H9 (cell line): ENCODE measurements at places on chromosomes 3 and 15. TPM values are rescaled to one million over a fixed set of nuclear protein-coding genes. Genes with fewer than 3 reads are reported as not detected.

DNA sequence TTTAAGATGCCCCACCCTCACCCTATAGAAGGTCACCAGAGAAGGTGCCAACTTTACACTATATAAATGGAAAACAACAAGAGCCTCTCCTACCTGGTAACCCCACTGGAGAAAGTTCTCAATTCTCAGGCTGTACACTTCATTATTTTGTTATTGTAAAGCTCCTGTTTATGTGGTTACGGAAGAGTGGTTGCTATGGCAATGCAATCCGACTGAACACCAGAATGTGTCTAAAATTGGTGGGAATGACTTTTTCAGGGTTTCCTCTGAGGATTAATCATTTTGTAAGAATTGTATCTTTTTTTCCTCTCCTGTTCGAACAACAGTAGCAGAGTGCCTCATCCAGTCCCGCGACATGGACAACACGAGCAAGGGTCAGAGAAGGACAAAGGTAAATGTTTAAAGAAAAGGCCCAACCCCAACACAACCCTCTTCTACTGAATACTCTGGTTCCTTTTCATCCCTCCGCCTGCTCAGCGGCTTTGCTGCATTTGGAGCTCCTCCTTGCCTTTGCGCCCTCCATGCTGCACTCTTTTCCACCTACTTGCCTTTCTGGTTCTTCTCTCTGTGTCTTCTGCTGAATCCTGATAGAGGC, 45.3 kb downstream of the DGKG start:
- DNase-seq = no peak
- H3K27me3 ChIP-seq = no peaks in the 10 kb centered on the region
- H3K4me3 ChIP-seq = no peak overlapping the region
- no peaks in the 10 kb centered on the region for H3K36me3 ChIP-seq
- H3K27ac ChIP-seq = no peak overlapping the region
- no peaks in the 10 kb centered on the region; the same call in 1 of the 2 replicates for H3K4me1 ChIP-seq

DNA sequence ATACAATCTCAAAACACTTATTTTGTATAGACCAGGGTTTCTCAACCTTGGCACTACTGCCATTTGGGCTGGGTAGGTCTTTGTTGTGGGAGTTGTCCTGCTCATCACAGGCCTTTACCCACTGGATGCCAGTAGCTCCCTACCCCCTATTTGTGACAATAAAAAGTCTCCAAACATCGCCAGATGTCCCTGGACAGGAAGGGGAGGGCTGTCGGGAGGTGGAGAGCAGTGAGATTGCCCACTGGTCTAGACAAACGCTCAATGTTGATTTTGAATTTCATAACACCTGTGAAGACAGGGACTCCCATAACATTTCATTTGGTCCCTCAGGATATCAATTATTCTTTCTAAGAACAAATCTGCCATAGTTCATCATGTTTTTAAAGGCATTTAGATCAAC, 151.7 kb upstream of the PTPRG start:
- no peak for DNase-seq
- H3K36me3 ChIP-seq = no peaks in the 10 kb centered on the region
- H3K27ac ChIP-seq = no peak overlapping the region
- no peaks in the 10 kb centered on the region for H3K4me1 ChIP-seq
- H3K27me3 ChIP-seq = no peaks in the 10 kb centered on the region
- H3K4me3 ChIP-seq = no peak overlapping the region

Gene PHC3
- 26.4 and 27.2 TPM in 2 replicates for total RNA-seq

Gene MKRN3
- total RNA-seq = not detected in 2 replicates

Gene CISH
- total RNA-seq = 1.7 and 2.2 TPM in 2 replicates

GRCh38 chr3:13004376-13004775, 68.9 kb downstream of the IQSEC1 start:
- no peak overlapping the region for H3K27ac ChIP-seq
- H3K27me3 ChIP-seq = no peaks in the 10 kb centered on the region
- DNase-seq = no peak
- H3K4me3 ChIP-seq = no peak overlapping the region
- peaks cover 2% of the 10 kb centered on the region; the same call in 1 of the 2 replicates for H3K4me1 ChIP-seq
- H3K36me3 ChIP-seq = no peaks in the 10 kb centered on the region

DNA sequence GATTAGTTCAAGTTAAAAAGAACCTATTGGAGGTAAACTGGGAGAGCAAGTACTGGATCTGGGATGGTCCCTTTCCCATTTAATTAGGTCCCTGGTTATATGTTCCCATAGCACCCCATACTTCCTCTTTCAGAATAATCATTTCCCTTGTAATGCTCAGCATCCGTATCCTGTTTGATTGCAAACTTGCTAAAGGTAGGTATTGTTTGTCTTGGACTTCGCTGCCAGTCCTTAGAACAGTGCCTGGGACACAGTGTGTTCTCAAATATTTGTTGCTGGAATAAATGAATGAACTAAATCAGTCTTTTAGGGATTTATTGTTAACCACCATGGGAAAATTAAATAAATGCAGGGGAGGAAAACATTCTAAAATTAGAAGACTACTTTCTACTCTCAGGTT, 299.8 kb downstream of the GRM7 start:
- DNase-seq = no peak
- no peaks in the 10 kb centered on the region for H3K27me3 ChIP-seq
- H3K4me3 ChIP-seq = no peak overlapping the region
- no peaks in the 10 kb centered on the region for H3K36me3 ChIP-seq
- no peak overlapping the region for H3K27ac ChIP-seq
- peaks cover 3% of the 10 kb centered on the region; the same call in 1 of the 2 replicates for H3K4me1 ChIP-seq

Gene MEIS2
- total RNA-seq = 0.35 and 0.50 TPM in 2 replicates

GRCh38 chr15:89754361-89755154, 3.5 kb upstream of the MESP1 start:
- H3K27me3 ChIP-seq = peaks cover 16% of the 10 kb centered on the region; the same call in 1 of the 2 replicates
- no peak for DNase-seq
- no peaks in the 10 kb centered on the region for H3K4me1 ChIP-seq

- no peaks in the 10 kb centered on the region for H3K27me3 ChIP-seq
- peak; percentile 37 for DNase-seq
- no peak overlapping the region for H3K27ac ChIP-seq
Measured at GRCh38 chr3:153162513-153163392, 727 bp downstream of the RAP2B start.

DNA sequence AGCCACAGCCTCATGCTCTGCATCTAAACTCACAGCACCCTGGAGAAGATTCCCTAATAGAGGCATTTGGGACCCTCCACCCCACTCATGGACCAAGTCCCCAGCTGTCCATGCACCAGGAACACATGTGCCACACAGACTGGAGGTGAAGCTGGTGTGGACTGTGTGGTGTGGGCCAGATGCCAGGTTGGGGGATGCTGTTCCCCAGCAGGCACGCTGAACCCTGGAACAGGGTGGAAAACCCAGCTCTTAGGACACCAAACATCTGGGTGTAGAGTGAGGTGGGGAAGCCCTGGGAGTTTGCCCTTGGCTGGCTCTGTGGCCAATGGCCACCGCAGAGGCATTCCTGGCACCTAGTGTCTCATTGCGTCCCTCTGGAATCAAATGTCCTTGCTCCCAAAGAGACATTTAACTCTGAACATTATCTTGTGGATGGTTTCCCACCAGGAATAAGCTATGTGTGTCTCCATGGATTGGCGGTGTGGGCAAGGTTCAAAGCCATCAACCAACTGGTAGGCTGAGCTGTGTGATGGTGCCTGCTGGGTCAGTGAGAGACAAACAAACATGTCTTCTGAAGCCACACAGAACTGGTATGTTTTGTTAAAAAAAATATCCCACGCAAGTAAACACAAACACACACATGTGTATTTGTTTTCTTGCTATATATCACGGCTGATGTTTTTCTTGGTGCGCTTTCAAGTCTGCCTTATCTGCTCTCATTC, 65.0 kb downstream of the EXOG start:
- H3K4me3 ChIP-seq = no peak overlapping the region
- peak; percentile 5 for DNase-seq
- H3K27me3 ChIP-seq = no peaks in the 10 kb centered on the region
- H3K36me3 ChIP-seq = peaks cover 13% of the 10 kb centered on the region; the same call in 1 of the 2 replicates
- H3K4me1 ChIP-seq = no peaks in the 10 kb centered on the region

- no peaks in the 10 kb centered on the region for H3K36me3 ChIP-seq
- no peak overlapping the region for H3K27ac ChIP-seq
- no peak for DNase-seq
Measured at GRCh38 chr15:41794081-41794480, 19.8 kb downstream of the MAPKBP1 start.

DNA sequence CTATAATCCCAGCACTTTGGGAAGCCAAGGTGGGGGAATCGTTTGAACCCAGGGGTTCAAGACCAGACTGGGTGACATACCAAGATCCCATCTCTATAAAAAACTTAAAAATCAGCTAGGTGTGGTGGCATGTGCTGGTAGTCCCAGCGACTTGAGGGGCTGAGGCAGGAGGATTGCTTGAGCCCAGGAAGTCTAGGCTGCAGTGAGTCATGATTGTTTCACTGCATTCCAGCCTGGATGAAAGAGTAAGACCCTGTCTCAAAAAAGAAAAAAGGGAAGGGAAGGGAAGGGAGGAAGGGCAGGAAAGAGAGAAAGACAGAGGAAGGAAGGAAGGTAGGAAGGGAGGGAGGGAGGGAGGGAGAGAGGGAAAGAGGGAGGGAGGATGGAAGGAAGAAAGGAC, 133.7 kb upstream of the LRRN1 start:
- no peak overlapping the region for H3K27ac ChIP-seq
- H3K36me3 ChIP-seq = no peaks in the 10 kb centered on the region
- H3K4me1 ChIP-seq = no peaks in the 10 kb centered on the region; the same call in 1 of the 2 replicates
- DNase-seq = no peak
- no peak overlapping the region for H3K4me3 ChIP-seq

Gene TMC3
- total RNA-seq = not detected in 2 replicates

Gene STRIT1
- total RNA-seq = 0.26 TPM in 1 of 2 replicates, not detected in the other

GRCh38 chr3:69659180-69659910, 79.9 kb upstream of the MITF start:
- no peak overlapping the region for H3K27ac ChIP-seq
- DNase-seq = no peak
- no peaks in the 10 kb centered on the region for H3K36me3 ChIP-seq
- H3K4me3 ChIP-seq = no peak overlapping the region
- no peaks in the 10 kb centered on the region for H3K27me3 ChIP-seq
- H3K4me1 ChIP-seq = no peaks in the 10 kb centered on the region

Gene FOXB1
- total RNA-seq = 3.5 and 3.7 TPM in 2 replicates

- DNase-seq = no peak
- H3K4me3 ChIP-seq = no peak overlapping the region
- H3K27ac ChIP-seq = no peak overlapping the region
- H3K36me3 ChIP-seq = peaks cover 13% of the 10 kb centered on the region
Measured at GRCh38 chr3:157336252-157337009, 100.2 kb upstream of the PTX3 start.

Gene NPRL2
- 23.0 and 23.4 TPM in 2 replicates for total RNA-seq

DNA sequence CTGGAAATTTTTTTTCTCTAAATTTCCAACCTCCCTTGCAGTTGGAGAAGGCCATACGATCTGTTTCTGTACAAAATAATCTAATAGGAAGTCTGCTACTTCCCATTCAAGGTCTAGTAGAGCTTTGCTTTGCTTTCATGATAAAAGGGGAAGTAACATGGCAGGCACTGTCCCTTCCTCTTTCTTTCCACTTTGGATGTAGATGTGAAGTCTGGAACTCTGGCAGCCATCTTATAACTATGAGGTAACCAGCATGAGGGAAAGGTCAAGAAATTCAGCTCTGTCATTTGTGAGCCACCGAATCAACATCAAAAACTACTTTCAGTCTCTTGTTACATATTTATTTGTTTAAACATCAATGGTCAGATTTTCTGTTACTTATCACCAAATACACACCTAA, 156.3 kb downstream of the MTHFS start:
- H3K4me1 ChIP-seq = no peaks in the 10 kb centered on the region
- H3K4me3 ChIP-seq = no peak overlapping the region
- no peaks in the 10 kb centered on the region for H3K27me3 ChIP-seq
- H3K27ac ChIP-seq = no peak overlapping the region

GRCh38 chr15:67920524-67921240, 80.8 kb upstream of the RNU6-1 start:
- H3K4me3 ChIP-seq = no peak overlapping the region
- no peak for DNase-seq
- peaks cover 2% of the 10 kb centered on the region; the same call in 1 of the 2 replicates for H3K4me1 ChIP-seq
- H3K36me3 ChIP-seq = no peaks in the 10 kb centered on the region

GRCh38 chr3:42177068-42177800, 86.1 kb downstream of the TRAK1 start:
- H3K27me3 ChIP-seq = no peaks in the 10 kb centered on the region
- no peak for DNase-seq
- no peak overlapping the region for H3K4me3 ChIP-seq

DNA sequence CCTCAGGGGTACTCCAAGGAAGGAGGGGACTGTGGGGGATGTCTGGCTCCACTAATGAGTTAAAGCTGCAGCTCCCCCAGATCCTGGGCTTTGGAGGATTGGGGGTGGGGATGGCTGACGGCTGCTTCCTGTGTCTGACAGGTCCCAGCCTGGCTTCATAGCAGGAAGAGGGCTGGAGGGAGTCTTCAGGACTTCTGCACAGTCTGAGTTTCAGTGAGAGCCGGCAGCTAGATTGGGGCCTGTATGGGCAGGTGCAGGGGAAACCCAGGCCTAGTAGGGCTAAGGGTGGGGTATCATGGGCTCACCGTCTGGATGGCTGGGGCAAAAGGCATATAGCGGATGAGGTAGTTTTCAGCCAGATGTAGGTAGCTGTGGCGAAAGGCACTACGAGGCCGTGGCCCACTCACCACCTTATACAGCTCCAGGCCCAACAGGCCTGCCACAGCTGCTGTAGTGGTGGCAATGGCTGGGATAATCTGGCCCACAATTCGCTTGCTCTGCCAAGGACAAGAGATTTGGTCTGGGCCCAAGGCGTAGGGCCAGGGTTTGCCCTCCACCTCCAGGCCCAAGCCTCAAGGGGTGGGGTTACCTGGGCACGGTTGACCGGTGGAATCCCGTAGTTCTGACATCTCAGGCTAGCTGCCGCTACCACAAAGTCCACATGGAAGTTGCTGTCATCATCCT, 4.5 kb downstream of the INKA1 start:
- no peaks in the 10 kb centered on the region for H3K36me3 ChIP-seq
- H3K27me3 ChIP-seq = no peaks in the 10 kb centered on the region; the same call in 1 of the 2 replicates

Gene SNTN
- not detected in 2 replicates for total RNA-seq

DNA sequence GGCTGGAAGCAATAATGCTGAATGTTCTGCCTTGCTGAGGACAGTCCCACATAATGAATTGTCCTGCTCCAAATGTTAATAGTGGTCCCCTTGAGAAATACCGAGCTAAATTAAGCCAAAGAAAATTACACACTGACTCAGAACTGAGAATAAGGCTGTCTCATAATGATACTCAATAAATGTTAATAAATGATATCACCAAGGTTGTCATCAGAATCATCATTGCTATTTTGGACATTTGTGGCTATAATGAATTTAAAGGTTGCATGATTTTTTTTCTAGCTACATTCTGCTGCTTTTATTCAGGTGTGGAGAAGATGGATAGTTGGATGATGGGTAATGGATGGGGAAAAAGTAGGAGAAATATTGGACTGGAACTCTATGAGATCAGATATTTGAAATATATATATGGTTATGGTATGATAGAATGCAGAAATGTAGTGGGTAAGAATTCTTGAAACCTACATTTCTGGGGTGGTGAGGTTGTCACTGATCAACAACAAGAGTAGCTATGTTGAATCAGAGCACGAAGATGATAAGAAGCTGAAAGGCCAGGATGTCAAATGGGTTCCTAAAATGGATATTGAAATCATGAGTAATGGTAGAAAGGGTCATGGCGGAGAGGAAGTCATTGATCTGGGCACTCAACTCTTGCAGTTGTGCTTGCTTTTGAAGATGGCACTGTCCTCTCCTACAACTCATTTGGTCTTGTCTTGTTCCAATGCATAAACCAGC, 12.8 kb downstream of the CHST2 start:
- H3K27me3 ChIP-seq = no peaks in the 10 kb centered on the region
- no peak for DNase-seq
- no peaks in the 10 kb centered on the region for H3K36me3 ChIP-seq
- H3K4me3 ChIP-seq = no peak overlapping the region

- H3K36me3 ChIP-seq = no peaks in the 10 kb centered on the region
- DNase-seq = no peak
- no peak overlapping the region for H3K27ac ChIP-seq
- H3K27me3 ChIP-seq = no peaks in the 10 kb centered on the region
- no peak overlapping the region for H3K4me3 ChIP-seq
- no peaks in the 10 kb centered on the region for H3K4me1 ChIP-seq
Measured at GRCh38 chr3:175608911-175609310, 749.8 kb downstream of the NAALADL2 start.
